AG04450 (cell line): ENCODE measurements at places on chromosomes 7 and 10.

- DNase-seq, result no peak
Observed at GRCh38 chr10:91759581-91759986, 38.6 kb upstream of the TNKS2 start.

- no peak for DNase-seq
Observed at GRCh38 chr10:81367132-81367531, 507.9 kb upstream of the NRG3 start.

DNA sequence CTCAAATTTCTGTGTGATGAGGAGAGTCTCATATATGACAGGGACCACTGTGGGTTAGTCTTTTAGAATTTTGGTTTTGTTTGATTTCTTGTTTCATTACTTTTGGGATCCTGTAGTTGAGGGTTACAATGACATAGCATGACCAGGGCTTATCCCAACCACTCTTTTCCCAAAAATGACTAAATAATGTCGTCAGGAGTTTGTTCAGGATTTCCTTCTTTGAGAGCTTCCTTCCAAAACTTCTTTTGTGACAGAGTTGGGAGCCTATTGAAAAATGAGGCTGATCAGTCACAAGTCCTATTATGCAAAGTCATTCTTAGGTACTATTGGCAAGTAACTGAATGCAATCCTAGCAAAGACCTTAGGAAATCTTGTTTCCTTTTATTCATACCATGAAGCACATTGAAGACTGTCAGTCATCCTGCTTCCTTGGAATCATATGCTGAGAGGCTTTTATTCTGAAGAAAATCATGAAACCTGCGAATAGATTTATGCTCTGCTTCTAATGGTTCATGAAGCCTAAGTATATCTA lies 498.3 kb downstream of the LRMDA start:
- DNase-seq, result no peak

DNA sequence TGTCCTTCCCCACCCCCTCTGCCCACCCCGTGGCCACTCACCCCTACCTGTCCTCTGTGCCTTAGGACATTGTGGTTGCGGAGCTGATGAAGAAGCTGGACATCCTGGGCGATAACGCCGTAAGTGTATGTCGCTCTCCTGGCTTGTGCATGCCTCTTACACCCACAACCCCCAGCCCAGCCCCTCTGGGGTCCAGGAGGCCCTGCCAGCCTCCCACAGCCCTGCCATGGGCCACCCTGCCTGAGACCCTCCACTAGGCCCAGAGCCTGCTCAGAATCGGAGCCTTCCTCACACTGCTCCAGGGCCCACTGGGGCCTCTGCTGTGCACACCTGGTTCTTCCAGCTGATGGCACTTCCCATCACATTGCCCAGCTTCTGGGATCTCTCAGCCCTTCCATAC lies 36.8 kb upstream of the DPYSL4 start:
- no peak for DNase-seq

- DNase-seq, result no peak
Observed at GRCh38 chr10:34786464-34786863, 28.6 kb downstream of the PARD3 start.

- DNase-seq, result no peak
Observed at GRCh38 chr7:2621948-2622640, 9.7 kb upstream of the TTYH3 start.

DNA sequence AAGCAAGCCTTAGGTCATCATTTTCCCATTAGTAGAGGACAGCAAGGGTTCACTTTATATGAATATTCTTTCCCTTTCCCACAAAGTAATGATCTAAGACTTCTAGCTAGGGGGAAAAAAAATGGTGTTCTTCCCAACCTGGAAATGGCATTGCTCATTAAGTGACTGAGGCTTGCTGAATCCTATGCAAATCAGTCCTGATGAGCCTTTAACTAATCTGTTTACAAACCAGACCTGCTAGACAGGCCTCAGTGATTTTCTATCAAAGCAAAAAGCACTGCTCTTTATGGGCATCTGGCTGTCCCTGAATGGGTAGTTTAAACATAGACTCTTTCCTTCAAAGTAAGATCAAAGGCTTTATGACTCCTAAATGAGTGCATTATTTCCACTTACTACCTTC lies 146.3 kb downstream of the HIBADH start:
- no peak for DNase-seq

DNA sequence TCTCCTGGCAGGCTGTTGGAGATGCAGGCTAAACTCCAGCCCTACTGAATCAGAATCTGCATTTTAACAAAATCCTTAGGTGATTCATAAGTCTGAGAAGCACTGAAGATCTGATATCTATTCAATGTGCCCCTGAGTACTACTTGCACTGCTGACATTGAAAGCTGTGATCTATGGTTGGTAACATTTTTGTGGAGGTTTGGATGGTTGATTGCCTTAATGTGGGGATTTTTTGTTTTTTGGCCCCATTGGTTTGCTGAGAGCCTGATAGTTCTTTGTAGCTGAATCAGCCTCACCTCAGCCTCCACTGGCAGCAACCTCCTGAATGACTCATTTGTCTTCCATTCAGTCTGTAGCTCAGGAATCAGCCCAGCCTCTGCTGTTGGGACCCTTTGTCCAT lies 14.7 kb upstream of the LRRN3 start:
- no peak for DNase-seq

GRCh38 chr7:29040579-29040925 lies 82.4 kb upstream of the TRIL start:
- no peak for DNase-seq

GRCh38 chr7:130872756-130873448 lies 138.9 kb upstream of the KLF14 start:
- no peak for DNase-seq

DNA sequence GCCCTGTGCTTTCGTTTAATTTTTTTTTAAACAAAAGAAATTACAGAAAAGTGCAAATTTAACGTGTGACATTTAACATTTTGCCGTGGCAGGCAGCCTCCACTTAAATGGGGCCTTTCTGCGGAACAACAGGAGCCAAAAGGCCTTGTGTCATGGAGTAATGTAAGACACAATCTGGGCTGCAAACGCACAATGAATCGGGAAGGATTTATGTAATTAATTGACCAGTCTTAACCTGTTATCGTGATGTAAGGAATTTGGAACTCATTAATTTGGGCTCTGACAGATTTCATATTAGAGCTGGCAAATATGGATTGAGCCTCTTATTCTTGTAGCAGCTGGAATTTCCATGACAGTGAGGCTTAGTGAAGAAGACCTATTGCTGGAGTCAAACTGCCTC lies 86.4 kb downstream of the SNX10 start:
- no peak for DNase-seq

GRCh38 chr7:73397521-73398281 lies 35.9 kb upstream of the FZD9 start:
- no peak for DNase-seq

- DNase-seq, result no peak
Observed at GRCh38 chr10:87862679-87863052, 667 bp downstream of the KLLN start.

DNA sequence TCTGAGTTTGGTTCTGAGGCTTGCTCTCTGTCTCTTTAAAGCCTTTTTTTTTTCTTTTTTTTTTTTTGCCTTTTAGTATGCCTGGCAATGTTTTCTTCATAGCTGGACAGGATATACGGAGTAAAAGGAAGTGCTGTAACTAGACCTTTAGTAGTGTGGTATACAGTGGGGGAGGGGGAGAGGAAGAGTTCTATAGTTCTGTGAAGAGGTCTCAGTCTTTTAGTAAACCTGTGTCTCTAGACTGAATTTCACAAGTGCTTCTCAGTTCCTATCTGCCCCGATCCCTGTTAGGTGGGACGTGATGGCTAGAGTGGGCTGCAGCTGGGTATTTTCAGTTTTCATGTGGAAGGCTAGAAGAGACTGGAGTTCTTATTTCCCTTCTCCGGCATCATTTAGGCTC lies 3.1 kb upstream of the ABCC2 start:
- DNase-seq, result no peak

DNA sequence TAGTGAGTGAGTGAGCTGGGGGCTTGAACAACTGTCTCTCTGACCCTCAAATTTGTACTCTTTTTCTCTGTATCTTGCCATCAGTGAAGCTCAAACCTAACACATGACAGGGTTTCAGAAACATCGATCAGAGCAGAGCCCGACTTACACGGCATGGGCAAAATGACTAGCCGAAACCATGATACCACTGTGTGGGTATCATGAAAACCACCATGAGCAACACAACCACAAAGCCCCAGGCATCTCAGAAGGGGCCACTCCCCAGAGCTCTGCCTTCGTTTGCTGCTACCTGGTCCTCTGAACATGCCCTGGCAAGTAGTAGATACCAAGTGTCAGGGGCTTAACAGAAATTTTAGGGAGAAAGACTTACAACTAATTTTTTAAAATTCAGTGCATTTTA lies 308.5 kb downstream of the WDR11 start:
- no peak for DNase-seq

GRCh38 chr10:35456784-35457183 lies 120.5 kb downstream of the CCNY start:
- DNase-seq, result no peak

DNA sequence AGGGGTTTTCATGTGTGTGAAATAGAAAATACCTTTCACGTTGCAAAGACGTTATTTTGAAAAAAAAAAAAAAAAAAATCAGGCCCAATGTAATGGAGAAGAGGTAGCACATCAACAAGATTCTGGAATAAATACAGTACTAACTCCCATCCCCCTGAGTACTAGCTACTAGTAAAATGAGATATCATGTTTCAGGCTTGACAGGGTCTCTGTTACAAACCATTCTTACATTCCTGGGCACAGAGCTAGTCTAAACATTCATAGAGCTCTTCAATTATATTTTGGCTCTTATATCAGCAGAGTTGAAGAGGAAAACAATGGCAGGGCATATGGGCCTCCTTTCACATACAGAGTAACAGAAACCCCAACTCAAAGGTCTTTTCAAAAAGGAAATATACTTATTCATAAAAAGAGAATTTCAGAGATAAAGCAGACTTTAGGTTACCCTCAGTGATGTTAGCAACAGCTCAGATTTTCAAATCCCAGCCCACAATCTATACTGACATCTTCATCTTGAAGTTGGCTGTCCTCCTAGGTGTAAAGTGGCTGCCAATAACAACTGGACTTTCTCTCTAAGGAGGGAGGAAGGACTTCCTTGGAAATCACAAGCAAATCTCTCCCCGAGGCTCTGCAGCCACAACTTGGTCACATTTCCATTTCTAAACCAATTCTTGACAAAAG lies 18.6 kb downstream of the C7orf33 start:
- no peak for DNase-seq

GRCh38 chr7:135150072-135150782 lies 2.4 kb downstream of the TMEM140 start:
- DNase-seq, result no peak

DNA sequence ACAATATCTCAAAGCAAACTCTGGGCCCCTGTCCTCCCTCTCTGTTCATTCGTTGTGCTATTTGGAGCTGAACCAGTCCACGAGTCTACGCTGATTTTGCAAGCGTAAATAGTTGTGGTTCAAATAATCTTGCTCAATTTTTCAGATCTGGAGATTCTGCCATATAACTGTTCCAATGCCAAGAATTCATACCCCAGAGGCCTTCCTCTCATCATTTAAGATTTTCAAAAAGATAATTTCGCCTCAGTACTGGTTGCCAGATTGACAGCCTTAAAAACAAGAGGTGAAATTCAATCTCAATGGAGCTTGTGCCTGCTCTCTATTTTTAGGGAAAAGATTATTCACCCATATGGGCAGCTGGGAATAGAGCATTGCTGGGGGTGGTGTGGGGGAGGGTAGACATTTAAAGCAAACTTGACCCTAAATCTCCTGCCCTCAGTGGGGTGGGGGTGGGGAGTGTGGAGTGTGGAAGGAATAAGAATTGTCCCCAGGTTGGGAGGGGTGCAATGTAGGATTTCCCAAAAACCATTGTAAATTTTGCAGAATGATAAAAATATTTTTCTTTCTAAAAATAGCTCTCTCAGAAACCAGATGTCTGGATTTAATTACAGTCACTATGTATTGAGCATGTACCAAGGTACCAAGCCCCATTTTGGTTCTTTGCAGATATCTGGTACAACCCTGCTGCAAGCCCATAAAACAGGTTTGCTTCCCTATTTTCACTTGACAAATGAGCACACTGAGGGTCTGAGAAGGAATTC lies 104.7 kb upstream of the EEPD1 start:
- DNase-seq, result peak; percentile 69

DNA sequence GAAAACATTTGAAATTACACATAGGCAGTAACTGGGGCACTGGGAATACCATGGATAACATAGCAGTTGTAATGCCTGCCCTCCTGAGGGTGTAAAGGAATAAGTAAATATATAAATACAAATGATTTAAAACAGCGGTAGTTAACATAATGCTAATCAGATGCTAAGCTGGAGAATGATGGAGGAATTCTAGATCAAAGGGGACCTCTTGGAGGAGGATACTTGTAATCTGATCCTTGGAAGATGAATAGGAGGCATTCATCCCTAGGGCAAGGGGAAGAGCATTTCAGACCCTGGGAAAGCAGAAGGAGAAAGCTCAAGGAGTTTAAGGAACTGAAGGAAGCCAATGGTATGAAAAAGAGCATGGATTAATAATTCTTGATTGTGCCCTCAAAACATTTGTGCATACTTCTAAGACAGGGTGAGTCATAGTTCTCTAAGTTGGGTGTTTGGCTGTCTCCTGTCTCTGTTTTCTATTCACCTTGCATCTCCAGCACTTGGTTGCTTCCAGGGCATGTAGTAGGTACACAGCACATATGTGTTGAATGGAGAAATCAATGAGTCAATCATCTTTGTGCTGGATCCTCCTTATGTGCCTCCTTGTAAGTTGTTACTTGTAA lies 54.8 kb upstream of the PLPP4 start:
- DNase-seq, result no peak

- DNase-seq, result no peak
Observed at GRCh38 chr7:103613655-103614642, 167.9 kb upstream of the SLC26A5 start.

DNA sequence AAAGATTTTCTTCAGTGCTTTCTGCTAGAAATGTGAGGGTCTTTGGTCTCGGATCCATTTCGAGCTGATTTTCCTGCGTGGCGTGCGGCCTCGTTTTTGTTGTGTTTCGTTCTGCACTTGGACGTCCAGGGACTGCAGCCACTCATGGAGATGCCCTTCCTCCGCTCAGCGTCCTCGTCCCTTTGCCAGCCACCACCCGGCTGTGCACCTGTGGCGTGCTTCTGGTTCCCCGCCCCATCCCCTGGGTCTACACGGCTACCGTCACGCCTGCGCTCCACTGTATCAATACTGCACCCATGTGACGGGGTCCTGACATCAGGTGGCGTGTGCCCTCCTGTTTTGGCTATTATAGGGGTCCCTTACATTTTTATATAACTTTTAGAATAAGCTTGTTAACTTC lies 42.7 kb upstream of the NKX6-2 start:
- no peak for DNase-seq

DNA sequence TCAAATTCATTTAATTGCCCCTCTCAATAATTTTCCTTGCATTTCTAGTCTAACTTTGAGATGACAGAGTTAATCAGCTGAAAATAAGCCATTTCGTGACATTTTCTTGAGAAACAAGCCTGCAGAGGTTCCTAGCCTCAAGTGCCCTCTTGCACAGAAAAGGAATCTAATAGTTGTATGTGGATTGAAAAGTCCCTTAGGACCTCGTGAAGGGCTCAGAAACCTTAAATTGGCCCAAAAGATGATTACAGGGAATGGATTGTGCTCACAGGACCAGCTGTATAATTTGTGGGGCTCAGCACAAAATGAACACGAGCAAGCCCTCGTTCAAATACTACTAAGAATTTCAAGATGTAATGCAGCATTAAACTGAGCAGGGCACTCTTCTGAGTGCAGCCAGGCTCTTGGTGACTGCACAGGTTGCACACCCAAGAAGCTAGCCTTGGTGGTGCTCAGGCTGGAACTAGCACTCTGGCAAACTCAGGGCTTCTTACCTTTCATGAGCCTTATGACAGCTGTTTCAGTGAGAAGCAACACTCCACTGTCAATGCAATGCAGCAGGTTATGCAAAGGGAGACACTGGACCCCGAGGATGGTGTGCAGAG lies 102.2 kb downstream of the GSAP start:
- no peak for DNase-seq
